ENCODE measurements at places on chromosomes 5 and 9. TPM values are rescaled to one million over a fixed set of nuclear protein-coding genes. Genes with fewer than 3 reads are reported as not detected.

GRCh38 chr5:31645420-31646081 is 6.6 kb downstream of the PDZD2 start:
- no peak overlapping the region for H3K27ac ChIP-seq
- H3K4me1 ChIP-seq = no peaks in the 10 kb centered on the region
- DNase-seq = no peak

DNA sequence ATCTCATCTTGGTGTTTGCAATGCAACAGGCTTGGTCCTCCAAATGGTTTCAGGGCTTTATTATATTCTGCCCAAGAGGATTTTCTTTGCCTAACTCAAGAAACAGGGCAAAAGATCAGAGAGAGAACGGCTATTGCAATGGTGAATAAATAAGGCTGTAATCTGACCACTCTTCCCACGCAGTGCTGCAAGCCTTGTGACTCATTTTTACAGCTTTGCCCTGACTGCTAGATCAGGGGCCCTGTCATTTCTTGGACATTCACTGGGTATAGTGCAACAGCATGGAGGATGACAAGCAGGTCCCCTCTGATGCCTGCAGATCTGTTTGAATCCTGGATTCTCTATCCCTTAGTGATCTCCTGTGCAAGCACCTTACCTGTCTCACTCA is 459.1 kb downstream of the EBF1 start:
- no peaks in the 10 kb centered on the region for H3K36me3 ChIP-seq
- H3K4me1 ChIP-seq = no peaks in the 10 kb centered on the region
- H3K27ac ChIP-seq = no peak overlapping the region
- H3K4me3 ChIP-seq = no peak overlapping the region
- DNase-seq = no peak

GRCh38 chr5:3361811-3362605 is 233.6 kb upstream of the IRX1 start:
- no peaks in the 10 kb centered on the region for H3K4me1 ChIP-seq
- H3K36me3 ChIP-seq = no peaks in the 10 kb centered on the region
- no peak overlapping the region for H3K4me3 ChIP-seq
- no peak overlapping the region for H3K27ac ChIP-seq
- DNase-seq = no peak

FCN2 gene
- total RNA-seq = not detected

GRCh38 chr5:94505327-94506068 is 112.9 kb downstream of the KIAA0825 start:
- H3K27ac ChIP-seq = no peak overlapping the region
- no peak overlapping the region for H3K4me3 ChIP-seq
- DNase-seq = no peak
- no peaks in the 10 kb centered on the region for H3K4me1 ChIP-seq

- DNase-seq = no peak
- H3K27ac ChIP-seq = no peak overlapping the region
- no peaks in the 10 kb centered on the region for H3K27me3 ChIP-seq
- no peaks in the 10 kb centered on the region for H3K36me3 ChIP-seq
These were observed 127.5 kb downstream of the ATPSCKMT start for GRCh38 chr5:10122076-10122726.

DNA sequence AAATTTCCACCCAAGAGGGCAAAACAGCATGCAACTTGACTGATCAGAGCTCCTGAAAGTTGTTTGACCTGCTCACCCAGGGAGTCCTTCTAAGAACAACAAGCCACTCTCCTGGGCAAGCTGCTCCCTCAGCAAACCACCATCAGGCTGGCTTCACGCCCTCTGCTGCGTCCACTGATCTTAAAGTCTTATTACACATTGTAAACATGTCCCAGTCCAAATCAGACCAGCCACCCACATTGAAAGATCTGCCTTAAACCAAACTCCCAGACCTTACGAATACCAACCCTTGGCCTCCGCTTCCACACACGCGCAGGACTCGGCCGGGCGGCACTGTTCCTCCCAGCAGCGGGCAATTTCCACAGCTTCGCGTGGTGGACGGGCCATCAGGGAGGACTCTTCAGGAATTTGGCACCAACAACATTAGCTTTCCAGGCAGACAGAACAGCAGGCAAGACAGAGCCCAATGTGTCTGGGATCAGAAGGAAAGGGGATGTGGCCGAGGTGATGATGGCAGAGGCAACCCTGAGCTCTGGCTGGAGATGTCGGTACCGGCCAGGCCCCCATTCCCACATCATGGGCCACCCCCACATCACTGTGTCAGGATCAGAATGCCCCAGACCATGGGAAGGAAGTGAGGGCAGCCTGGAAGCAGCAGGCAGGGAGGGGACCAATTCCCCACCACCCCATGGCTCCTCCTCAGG is 56.8 kb downstream of the SEMA4D start:
- no peaks in the 10 kb centered on the region for H3K27me3 ChIP-seq
- H3K36me3 ChIP-seq = no peaks in the 10 kb centered on the region
- no peak overlapping the region for H3K27ac ChIP-seq
- H3K4me3 ChIP-seq = no peak overlapping the region
- no peak for DNase-seq

- no peaks in the 10 kb centered on the region for H3K27me3 ChIP-seq
- H3K27ac ChIP-seq = no peak overlapping the region
- no peaks in the 10 kb centered on the region for H3K36me3 ChIP-seq
- H3K4me3 ChIP-seq = no peak overlapping the region
- DNase-seq = no peak
These were observed 384.2 kb downstream of the DTWD2 start for GRCh38 chr5:118604106-118604505.

GRCh38 chr9:95000821-95001220 is 274.3 kb downstream of the AOPEP start:
- no peak overlapping the region for H3K4me3 ChIP-seq
- H3K4me1 ChIP-seq = peaks cover 4% of the 10 kb centered on the region
- no peaks in the 10 kb centered on the region for H3K36me3 ChIP-seq
- no peak overlapping the region for H3K27ac ChIP-seq
- DNase-seq = no peak

GRCh38 chr9:121786543-121786948 is 135.1 kb downstream of the DAB2IP start:
- peaks cover 20% of the 10 kb centered on the region for H3K4me1 ChIP-seq
- H3K4me3 ChIP-seq = no peak overlapping the region
- no peaks in the 10 kb centered on the region for H3K36me3 ChIP-seq
- no peak for DNase-seq
- H3K27ac ChIP-seq = no peak overlapping the region

GRCh38 chr5:133744051-133744959 is 132.0 kb upstream of the FSTL4 start:
- no peaks in the 10 kb centered on the region for H3K36me3 ChIP-seq
- H3K4me1 ChIP-seq = no peaks in the 10 kb centered on the region
- no peak for DNase-seq
- H3K27ac ChIP-seq = no peak overlapping the region
- no peaks in the 10 kb centered on the region for H3K27me3 ChIP-seq

DNA sequence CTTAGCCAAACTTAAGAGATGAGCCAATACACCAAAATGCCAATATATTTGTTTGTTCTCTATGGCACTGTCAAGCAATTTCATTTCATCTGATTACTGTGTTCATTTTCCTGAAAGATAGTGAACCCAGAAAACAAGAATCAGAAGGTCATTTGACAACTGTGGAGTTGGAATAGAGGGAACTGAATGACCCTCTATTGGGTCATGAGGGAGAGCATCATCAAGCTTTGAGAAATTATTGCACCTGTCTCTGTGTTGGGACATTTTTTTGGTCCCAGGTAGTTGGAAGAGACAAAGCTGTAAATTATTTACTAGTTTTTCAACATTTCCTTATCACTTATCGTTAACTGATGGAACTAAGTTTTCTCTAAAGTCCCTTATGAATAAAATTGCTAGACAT is 129.4 kb downstream of the GHR start:
- H3K4me3 ChIP-seq = no peak overlapping the region
- no peaks in the 10 kb centered on the region for H3K36me3 ChIP-seq
- H3K4me1 ChIP-seq = no peaks in the 10 kb centered on the region
- no peaks in the 10 kb centered on the region for H3K27me3 ChIP-seq
- H3K27ac ChIP-seq = no peak overlapping the region

DNA sequence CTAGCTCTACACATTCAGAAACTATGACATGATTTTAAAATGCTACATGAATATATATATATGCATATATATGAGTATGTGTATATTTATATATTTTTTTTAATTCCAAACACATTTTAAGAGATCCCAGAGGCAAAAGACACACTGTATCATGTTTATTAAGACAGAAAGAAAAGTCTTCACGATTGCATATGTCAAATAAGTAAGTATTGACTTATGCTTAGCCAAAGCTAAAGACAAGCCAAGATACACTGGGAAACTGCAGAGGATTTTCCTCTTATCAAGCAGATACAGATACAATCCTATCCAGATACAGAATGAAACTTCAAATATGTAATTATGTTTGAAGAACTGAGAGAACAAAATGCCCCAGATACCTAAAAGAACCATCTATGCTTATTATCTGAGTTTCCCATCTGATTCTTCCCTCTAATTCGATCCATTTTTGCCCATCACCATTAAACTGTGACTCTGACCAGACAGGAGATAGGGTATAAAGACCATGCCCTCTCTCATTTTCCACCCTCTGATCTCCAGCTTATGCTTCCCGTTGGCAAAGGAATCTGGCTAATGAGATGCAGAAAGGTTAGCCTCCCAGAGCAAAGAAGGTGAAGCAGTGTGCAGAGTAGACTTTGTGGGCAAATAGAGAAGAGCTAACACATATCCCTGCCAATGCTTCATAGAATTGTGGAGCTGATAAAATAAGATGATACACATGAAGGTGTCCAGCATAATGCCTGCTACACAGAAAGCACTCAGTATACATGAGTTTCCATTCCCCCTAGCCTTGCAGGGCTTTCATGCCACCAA is 131.0 kb upstream of the TARS1 start:
- H3K36me3 ChIP-seq = no peaks in the 10 kb centered on the region
- no peak for DNase-seq
- no peak overlapping the region for H3K4me3 ChIP-seq
- H3K4me1 ChIP-seq = no peaks in the 10 kb centered on the region
- H3K27me3 ChIP-seq = no peaks in the 10 kb centered on the region

CFAP77 gene
- total RNA-seq = 0.52 TPM

DNA sequence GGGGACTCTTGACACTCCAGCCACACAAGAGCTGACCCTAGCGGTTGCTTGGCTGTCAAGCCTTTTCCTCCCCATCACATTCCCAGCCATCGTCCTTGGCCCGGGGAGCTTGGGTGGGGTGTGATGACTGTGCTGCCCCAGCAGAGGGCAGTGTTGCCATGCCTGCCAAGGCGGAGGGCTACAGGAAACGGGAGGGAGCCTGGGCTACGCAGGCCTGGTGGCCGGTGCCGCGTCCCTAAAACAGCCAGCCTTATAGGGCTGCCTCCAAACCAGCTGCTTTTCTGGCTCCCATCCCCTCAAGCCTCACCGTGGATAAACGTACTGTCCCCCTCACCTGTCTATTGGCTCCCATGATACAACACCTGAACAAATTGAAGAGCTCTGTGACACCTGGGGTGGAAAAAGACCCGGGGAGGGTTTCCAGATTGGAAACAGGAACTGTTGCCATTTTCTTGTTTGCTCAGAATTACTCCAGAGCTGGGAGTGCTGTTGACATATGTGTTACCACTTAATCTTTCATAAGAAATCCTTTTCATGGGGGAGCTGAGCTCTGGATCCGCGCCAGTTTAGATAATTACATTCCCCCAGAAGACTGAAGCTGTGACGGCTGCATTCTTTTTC is 72.8 kb upstream of the ASTN2 start:
- H3K36me3 ChIP-seq = no peaks in the 10 kb centered on the region
- H3K27me3 ChIP-seq = no peaks in the 10 kb centered on the region
- H3K4me1 ChIP-seq = no peaks in the 10 kb centered on the region
- peak overlapping the region; percentile 45 for H3K4me3 ChIP-seq

RNF38 gene
- total RNA-seq = 60.9 TPM

- H3K4me3 ChIP-seq = no peak overlapping the region
- H3K36me3 ChIP-seq = peaks cover 12% of the 10 kb centered on the region
- H3K27me3 ChIP-seq = no peaks in the 10 kb centered on the region
- H3K27ac ChIP-seq = no peak overlapping the region
- DNase-seq = no peak
These were observed 5.0 kb downstream of the ZNF189 start for GRCh38 chr9:101403516-101404285.

GRCh38 chr5:84255315-84255714 is 129.4 kb downstream of the EDIL3 start:
- H3K27me3 ChIP-seq = no peaks in the 10 kb centered on the region
- no peaks in the 10 kb centered on the region for H3K36me3 ChIP-seq
- DNase-seq = no peak

DNA sequence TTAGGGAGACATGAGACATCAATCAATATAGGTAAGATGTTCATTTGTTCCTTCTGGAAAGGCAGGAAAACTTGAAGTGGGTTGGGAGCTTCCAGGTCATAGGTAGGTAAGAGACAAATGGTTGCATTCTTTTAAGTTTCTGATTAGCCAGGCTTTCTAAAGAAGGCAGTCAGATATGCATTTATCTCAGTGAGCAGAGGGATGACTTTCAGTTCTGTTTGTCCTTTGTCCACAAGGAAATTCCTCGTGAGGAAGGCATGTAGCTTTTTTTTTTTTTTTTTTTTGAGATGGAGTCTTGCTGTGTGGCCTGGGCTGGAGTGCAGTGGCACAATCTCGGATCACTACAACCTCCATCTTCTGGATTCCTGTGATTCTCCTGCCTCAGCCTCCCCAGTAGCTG is 155.3 kb upstream of the ABCA1 start:
- H3K36me3 ChIP-seq = no peaks in the 10 kb centered on the region
- no peaks in the 10 kb centered on the region for H3K4me1 ChIP-seq
- H3K27ac ChIP-seq = no peak overlapping the region
- no peaks in the 10 kb centered on the region for H3K27me3 ChIP-seq
- no peak overlapping the region for H3K4me3 ChIP-seq

MGAT4B gene
- total RNA-seq = 116 TPM

ACER2 gene
- 8.8 TPM for total RNA-seq

MTX3 gene
- 27.9 TPM for total RNA-seq

GRCh38 chr5:159091065-159091464 is 8.7 kb downstream of the EBF1 start:
- H3K27ac ChIP-seq = no peak overlapping the region
- H3K4me1 ChIP-seq = peaks cover 5% of the 10 kb centered on the region
- no peaks in the 10 kb centered on the region for H3K36me3 ChIP-seq
- DNase-seq = no peak

PPP1R26 gene
- 32.7 TPM for total RNA-seq

DNA sequence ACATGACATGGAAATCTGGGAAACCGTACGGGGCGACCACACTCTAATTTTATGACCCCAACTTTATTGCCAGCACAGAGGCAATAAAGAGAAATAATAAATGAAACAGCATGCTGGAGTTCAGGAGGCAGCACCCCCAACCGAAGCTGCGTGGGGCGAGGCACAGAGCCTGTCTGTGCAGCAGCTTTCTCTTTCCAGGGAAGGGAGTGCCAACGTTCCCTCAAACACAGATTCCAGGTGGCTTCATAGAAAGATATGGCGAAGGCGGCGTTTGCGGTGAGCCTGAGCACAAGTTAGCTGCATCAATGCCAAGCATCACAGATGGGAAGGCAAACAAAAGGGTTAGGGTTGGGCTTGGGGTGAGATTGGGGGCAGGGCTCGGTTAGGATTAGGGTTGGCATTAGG is 114.8 kb downstream of the HSD17B3 start:
- peaks cover 8% of the 10 kb centered on the region for H3K4me1 ChIP-seq
- H3K27ac ChIP-seq = no peak overlapping the region
- H3K27me3 ChIP-seq = peaks cover 4% of the 10 kb centered on the region
